ENCODE measurements at places on chromosomes 2 and 18.

GRCh38 chr2:45596761-45597160 is 14.3 kb downstream of the SRBD1 start:
- DNase-seq = no peak

- no peak for DNase-seq
Observed at GRCh38 chr2:8569332-8569930, 112.4 kb upstream of the ID2 start.

DNA sequence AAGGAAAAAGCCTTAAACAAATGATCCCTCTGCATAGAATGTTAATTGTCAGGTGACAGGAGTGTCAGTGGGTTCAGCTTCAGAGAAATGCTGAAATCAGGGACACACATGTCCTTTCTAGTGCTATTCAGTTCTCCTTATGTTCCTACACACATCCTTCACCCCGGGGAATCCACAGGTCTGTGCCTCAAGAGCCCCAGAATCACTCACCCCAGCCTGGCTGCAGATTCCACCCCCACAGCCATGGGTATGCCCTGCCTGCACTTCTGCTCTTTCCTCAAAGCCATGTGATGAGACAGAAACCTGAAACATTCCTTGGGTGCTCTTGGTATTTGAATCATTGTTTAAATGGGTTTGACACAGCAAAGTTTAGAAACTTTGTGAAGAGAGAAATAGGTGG is 27.4 kb upstream of the FZD7 start:
- DNase-seq = no peak

GRCh38 chr2:86280191-86280667 is 57.2 kb downstream of the REEP1 start:
- no peak for DNase-seq

DNA sequence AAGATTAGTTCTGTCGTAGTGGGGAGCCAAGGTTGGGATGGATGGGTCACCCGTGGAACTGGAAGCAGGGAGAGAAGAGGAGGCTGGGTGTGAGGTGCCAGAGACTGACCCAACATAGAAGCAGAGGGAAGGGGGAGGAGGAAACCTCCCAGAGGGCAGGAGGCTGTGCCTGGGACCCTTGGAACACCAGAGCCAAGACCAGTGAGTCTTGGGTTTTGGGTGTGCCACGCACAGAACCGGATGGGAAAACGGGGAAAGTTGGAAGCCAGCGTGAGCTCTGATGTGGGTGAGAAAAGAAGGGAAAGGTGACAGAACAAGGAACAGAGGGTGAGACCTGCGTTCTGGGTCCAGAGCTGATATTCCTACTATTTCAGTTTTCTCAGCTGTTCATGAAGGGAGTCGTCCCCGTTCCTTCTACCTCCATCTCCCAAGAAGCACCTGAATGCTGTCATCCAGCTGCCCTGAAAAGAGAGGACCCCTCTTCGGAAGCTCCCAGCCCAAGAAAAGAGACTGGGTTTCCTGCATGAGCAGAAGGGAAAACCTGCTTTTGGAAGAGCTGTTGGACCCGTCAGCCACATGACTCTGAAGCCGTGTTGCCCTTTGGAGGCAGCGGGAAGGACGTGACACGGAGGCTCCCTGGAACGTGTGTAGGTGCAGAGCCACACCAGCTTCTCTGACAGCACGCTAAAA is 250.1 kb downstream of the NDUFA10 start:
- no peak for DNase-seq

GRCh38 chr2:233288663-233289062 is 19.0 kb upstream of the SAG start:
- no peak for DNase-seq

- DNase-seq = peak; percentile 7
Observed at GRCh38 chr2:240789501-240790369, 30.3 kb downstream of the KIF1A start.

- DNase-seq = no peak
Observed at GRCh38 chr2:85936421-85937068, 47.8 kb upstream of the ST3GAL5 start.

DNA sequence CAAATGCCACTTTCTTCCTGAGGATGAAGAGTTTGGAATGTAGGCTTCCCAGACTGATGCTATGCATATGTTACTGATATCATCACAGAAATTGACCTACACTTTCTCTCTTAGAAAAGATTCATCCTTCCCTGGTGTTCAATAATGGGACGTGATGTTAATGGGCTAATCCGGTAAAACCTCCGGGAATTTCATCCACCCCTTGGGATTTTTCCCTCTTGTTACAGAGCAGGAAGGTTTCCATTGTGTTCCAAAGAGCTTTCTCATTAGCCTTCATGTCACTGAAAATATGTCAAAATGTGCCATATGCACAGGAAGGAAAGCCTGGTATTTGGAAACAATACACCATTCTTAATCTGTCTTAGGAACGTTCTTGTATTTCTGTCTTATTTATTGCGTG is 20.7 kb downstream of the ALPK2 start:
- no peak for DNase-seq

GRCh38 chr2:207835805-207836204 is 66.1 kb upstream of the FZD5 start:
- no peak for DNase-seq

- DNase-seq = no peak
Observed at GRCh38 chr18:79438898-79439627, 43.3 kb downstream of the NFATC1 start.

DNA sequence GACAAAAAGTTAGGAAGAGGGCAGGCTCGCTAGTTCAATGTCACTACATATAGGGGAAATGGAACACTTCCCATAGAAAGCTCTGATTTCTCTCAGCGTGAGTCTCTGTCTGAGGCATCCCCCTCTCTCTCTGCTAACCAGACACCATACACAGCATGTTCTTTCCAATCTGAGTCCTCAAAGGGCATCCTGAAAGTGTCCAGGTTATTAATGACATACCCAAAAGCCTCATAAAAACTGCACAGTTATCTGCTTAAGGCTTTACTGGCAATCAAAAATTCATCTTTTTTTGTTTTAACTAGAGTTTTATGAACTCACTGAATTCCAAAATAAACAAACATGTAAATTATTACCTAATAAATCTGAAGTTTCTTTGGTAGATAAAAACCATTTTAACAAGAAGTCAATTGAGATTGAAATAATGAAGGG is 137.4 kb downstream of the AFF3 start:
- no peak for DNase-seq

GRCh38 chr2:133142087-133142486 is 426.2 kb downstream of the NCKAP5 start:
- no peak for DNase-seq

DNA sequence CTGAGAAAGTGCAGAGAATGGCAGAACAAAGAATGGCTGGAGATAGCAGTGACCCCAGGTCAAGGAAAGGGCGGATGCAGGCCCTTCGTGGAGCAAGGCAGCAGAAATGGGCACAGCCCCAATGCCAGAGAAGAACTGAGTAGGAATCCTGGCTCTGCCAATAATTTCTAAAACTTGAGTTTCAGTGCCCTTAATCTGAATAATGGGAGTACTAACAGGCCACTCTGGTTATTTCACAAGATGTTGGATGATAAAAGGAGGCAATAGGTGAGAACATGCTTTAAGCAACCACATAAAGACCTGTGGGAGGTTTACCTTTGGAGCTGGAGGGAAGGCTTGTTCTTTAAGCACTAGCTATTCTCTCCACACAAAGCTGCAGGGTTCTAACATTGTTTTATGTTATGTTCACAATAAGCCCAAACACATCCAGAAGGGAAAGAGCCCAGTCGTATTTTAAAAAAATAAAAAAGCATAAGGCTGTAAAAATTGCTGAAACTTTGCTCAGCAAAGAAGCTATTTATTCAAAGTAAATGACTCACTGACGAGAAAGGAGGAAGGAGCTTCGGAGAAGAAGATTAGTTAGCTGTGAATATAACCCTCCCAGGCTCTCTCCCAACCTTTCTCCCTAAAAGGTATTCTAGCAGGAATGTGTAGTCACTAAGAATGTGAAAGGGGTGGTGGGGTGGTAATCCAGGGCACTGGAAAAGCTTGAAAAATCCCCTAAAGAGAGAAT is 470.2 kb downstream of the TXNL1 start:
- DNase-seq = no peak

- no peak for DNase-seq
Observed at GRCh38 chr2:69253112-69253511, 133.9 kb downstream of the GFPT1 start.

DNA sequence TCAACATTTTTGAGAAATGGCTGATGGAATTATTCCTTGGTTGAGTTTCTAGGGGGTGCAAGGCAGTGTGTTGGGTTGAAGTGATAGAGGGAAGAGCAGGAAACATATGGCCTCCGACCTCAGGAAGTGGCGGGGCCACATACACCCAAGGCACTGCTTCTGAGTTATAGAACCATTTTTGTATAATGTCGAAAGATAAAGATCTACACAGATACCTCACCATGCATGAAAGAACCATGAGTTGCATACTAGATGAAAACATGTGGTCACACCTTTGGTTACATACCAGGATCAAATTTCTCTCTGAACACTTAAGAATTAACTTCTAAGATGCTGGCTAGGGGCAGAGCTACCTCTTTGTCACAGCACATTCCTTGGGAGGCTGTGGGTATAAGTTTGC is 23.2 kb downstream of the LAMA3 start:
- DNase-seq = no peak

GRCh38 chr2:206389164-206389563 is 54.2 kb upstream of the ADAM23 start:
- DNase-seq = no peak

DNA sequence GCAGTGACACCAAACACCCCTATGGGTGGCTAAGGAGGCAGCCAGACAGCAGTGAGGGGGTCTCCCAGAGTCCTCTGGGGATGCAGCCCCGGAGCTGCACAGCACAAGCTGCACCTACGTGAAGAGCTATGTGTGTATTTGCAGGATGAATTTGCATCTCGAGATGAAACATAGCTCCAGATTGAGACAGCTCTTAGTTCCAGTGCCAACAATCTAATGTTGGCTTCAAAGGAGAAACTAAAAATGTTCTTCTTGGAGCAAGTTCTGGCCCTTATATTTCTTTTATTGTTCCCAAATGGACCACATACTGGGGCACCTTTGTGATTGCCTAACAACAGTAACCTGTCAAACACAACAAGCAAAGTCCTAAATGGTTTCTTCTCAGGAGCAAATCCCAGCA is 233.9 kb downstream of the SLC4A3 start:
- no peak for DNase-seq

All from 8988T (cell line).